ENCODE measurements at places on chromosomes 1 and 21.

DNA sequence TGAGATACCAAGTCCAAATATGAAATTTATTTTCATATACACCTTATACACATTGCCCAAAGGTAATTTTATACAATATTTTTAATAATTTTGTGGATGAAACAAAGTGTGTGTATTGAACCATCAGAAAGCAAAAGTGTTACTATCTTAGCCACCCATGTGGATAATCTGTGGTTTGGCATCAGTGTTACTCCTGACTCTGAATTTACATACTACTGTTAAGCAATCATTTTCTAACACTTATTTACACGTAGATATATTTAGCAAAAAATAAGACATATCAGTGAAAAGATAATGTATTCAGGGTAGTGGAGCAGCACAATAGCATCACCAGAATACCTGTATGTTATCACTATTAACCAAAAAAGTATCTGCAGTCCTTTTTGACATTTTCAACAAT, 23.8 kb downstream of the DENND2D start:
- no peak for DNase-seq

GRCh38 chr21:42411891-42412635, 8.4 kb downstream of the UBASH3A start:
- no peak for DNase-seq

DNA sequence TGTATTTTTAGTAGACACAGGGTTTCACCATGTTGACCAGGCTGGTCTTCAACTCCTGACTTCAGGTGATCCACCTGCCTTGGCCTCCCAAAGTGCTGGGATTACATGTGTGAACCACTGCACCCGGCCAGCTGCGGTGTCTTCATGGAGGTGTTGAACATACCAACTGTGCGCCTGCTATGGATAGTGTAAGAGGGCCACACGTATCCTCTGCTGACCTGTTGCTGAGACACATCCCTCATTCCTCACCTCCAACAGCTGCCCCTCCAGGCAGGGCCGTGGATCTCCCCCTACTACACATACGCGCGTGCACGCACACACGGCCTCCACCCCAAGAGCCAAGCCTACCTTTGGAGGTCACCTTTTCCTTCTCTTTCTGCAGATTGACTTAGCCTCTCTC, 48.0 kb upstream of the PARP1 start:
- DNase-seq = no peak

DNA sequence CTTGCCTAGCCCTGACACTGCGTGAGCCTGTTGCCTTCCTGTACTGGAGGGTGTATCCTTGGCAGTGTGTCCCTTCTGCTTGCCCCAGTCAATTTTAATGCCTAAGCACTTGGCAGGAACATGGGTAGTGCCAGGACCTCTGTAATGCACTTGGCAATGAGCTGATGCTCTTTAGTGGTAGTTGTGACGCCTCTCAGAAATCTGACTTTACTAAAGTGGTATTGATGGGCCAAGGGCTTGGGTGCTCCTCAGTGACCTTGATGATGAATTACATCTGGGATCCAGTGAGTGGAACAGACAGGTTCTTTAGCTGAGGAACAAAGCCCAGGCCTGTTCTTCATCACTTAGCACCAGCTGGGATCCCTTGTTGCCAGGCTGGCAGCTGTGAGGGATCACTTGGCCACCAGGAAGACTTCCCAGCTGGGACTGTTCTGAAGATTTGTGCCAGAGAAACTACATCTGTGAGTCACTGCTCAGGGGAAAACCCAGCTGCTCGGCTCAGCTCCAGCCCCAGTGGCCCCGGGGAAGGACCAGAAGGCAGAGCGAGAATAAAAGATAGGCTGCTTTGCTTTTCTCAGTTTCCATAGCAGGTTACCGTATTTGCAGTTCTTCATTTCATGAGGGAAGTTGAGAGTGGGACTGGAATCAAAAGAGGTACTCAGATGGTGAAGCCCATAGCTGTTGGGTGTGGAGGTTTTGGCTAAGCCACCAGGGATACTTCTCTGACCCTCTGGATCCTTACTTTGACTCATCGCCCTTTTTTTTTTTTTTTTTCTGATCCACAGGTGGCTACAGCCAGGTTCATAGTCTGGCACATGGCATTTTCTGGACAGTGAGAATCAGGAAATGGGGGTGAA, 28.5 kb upstream of the KCNA2 start:
- DNase-seq = peak; percentile 52
